ENCODE measurements at places on chromosomes 16 and 17.

DNA sequence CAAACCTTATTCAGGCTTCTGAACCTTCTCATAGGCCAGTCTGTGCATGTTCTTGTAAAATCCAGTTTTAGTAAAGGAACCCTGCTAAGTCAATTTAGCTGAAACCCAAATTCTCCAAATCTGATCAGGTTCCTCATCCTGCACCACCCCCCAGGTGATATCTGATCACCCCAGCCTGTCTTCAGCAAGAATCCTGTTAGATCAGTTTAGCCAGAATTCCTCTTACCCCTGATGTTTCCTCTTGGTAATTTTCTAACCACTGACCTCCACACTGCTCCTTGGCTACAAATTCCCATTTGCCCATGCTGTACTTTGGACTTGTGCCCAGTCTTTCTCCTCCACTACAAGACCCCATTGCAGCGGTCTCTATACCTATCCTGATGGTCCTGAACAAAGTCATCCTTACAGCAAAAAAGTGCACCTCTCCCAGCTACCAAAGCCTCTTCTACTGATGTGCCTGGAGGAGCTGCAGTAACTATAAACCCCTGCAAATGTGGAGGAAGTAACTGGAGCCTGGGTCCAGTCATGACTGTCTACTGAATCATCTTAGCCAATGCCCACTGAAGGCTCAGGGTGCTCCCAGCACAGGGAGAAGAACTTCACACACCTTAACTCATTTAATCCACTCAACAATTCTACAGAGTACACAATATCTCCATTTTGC, 23.8 kb downstream of the TEX14 start:
- DNase-seq, result no peak

DNA sequence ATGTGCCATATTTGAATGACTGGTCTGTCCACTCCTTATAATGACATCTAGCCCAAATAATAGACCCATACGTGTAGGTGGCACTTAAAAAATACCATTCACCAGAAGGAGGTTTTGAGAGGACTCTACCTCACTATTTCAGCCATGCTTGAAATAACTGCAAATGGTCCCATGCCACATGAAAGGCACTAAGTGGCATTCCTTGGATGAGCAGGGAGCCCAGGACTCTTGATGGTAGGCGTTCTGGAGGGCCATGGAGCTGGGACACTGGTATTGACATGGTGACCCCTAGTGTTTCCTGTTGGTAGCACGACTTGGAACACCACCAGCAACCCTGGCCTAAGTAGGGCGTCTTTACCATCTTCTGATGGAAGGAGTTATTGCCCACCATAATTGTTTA, 148.7 kb upstream of the ZFHX3 start:
- DNase-seq, result peak; percentile 8

- no peak for DNase-seq
Measured at GRCh38 chr17:48484256-48484655, 46.6 kb downstream of the HOXB1 start.

DNA sequence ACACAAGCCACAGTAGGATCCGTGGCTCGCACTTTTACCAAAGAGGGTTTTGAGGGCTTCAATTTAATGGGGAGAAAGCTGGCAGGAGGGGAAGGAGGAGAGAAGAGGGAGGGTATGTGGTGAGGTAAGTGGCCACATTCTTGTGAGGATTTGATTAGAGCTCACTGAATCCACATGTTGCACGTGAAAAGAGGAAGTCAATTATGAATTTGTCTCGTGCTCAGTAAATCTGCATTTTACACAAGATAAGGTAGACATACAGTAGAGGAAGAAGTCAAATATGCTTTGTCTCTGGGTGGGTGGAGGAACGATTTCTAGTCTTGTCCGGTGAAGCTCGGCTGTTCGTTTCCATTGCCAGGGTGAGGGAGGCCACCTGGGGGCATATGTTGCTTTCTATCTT, 862 bp downstream of the ZNF232 start:
- DNase-seq, result no peak

DNA sequence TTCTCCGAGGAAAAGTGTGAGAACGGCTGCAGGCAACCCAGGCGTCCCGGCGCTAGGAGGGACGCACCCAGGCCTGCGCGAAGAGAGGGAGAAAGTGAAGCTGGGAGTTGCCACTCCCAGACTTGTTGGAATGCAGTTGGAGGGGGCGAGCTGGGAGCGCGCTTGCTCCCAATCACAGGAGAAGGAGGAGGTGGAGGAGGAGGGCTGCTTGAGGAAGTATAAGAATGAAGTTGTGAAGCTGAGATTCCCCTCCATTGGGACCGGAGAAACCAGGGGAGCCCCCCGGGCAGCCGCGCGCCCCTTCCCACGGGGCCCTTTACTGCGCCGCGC, at the start of gene ERBB2:
Gene ERBB2 (plus strand): TSS at position 247 of the 330 bp plus-strand sequence. CDS start 175 bp downstream, outside the sequence.
- no peak for DNase-seq

- no peak for DNase-seq
Measured at GRCh38 chr17:68034452-68034776, 1.1 kb upstream of the KPNA2 start.

- DNase-seq, result peak; percentile 41
Measured at GRCh38 chr17:65523411-65523810, 38.0 kb downstream of the AXIN2 start.

All from CD4-positive, alpha-beta T cell treated with Interleukin-6 at 100 ng/mL for 8 hours (primary cell).